ENCODE measurements at places on chromosomes 11 and 22.

DNA sequence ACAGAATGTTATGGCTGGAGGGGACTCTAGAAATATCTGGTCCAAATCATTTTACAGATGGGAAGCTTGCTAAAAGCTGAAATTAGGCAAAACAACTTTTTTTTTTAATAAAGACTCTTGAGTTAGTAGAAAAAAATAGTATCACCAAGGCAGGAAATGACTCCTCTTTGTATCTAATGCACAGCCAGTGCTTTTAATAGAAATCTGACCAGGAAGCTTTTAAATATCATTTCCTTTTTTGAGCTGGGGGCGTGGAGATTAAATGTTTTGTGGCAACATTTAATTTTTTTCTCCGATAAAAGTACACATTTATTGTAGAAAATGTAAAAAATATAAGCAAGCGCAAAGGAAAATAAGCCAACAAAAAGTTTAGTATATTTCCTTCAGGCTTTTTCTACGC lies 22.5 kb downstream of the TRAF6 start:
- no peak for DNase-seq

DNA sequence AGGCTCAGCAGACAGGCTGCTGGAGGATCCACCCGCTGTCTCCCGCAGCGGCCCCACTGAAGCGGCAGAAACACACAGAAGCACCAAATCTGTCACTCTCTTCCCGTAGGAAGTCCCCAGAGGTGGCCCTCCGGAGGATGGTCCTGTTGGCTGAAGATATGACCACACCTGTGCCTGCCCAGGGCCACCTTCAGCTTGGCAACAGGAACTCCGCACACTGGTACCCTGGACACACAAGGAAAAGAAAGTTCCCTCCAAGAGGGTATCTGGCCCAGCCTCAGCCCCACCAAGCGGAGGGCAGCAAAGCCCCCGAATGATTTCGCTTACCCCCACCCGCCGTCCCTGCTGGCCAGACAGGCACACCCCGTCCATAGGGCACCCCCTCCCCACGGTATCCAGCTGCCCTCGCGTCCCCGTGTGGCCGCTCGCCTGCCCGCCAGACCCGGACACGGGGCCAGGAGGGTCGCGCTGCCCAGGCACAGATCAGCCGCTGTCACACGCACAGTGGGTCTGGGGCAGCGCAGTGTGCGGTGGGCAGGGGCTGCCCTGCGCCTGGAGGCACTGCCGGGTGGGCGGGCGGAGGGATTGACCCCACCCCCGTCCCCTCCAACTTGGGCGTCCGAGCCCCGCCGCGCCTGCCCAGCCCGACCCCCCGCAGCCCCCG lies 7.0 kb downstream of the RASSF7 start:
- no peak for DNase-seq

DNA sequence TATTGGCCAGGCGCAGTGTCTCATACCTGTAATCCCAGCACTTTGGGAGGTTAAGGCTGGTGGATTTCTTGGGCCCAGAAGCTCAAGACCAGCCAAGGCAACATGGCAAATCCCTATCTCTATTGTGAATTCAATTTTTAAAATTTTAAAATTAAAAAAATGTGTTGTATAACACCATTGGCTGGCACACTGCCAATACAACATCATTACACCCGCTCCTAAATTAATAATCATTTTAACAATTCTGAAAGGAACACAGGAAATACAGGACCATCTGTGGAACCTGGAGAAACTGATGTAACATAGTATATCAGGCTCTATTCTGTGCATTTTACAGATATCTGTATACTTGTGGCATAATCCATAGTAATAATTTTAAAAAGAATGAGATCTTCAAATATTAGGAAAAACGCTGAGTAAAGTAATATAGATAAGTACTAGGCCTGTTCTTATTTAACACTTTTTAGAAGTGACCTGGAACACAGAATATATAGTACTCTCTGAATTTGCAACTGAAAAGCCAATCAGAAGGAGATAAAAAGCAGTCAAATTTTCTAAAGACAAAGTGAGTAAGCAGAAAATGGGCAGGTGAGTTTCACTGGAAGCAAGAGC lies 124.3 kb downstream of the APOL5 start:
- no peak for DNase-seq

DNA sequence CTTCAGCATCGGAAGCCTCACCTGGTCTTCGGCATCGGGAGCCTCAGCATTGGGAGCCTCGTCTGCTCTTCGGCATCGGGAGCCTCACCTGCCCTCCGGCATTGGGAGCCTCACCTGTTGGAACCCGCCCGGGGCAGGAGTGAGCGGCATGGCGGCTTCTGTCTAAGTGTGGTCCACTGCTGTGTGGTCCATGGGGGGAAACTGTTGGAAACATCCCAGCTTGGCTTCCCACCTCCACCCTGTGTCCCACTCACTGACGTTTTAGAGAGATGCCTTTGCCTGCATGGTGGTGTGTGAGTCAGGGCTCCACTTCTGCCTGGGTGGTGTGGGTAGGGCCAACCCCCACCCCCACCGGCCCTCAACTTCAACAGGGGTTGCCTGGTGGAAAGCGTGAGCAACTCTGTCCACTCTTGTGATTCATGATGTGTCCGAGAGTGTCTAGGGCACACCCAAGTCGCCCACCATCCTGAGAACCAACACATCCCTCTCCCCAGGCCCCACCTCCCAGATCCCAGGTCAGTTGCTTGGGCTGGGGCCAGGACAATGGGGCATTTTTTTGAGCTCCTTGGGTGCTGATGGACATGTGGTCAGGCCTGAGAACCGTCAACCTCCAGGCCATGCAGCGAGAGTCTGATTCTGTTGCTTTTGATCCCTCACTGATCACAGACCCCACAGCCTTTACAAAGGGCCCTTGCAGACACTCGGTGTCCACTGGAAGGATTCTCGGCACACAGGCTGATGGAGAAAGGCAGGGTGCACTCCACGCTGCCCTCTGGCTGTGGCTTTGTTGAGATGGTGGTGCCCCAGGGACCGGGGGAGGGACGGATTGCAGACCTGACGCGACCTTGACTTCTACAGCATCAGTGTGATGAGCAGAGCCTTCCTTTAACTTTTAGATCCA lies 406.7 kb downstream of the TBC1D22A start:
- no peak for DNase-seq

- DNase-seq, result no peak
Measured at GRCh38 chr22:36860438-36860820, 377 bp upstream of the NCF4 start.

DNA sequence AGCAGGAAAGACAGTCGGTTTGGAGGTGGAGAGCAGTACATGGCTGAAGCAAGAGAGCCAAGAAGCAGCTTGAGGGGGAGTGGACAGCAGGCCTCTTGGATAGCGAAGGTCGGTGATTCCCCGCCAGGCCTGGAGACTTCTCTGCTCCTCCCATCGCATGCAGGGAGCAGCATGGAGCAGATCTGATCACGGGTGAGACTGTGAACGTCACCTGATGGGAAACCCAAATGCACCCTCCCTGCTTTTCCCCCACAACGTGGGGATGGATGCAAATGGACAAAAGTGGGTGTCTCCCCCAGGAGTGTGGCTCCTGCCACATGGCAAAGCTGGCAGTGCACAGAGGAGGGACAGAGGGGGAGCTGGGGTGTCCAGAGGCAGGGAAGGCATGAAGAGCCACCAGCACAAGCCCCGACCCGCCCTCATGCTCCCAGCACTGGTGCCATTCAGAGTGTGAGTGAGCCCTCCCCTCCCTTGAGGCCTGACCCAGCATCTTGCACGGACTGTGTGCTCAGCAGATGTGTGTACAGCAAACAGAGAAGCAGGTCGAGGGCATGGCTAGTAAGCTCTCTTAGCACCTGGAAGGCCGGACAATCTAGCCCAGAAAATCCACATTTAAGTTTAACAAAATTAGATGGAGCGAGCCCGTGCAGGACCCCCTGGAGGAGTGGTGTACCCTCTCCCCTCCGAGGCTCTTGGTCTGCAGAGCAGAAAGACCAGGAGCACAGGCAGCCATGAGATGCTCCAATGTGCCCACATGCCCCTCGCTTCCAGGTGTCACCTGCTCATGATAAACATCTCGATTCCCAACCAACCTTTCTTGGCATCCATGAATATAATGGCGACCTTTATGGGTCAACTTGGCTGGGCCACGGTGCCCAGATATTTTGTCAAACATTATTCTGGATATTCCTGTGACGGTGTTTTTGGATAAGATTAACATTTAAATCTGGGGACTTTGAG lies 661.7 kb downstream of the TBC1D22A start:
- DNase-seq, result no peak

- no peak for DNase-seq
Measured at GRCh38 chr11:78213526-78214330, 25.0 kb downstream of the USP35 start.

GRCh38 chr11:69500285-69501120 lies 19.0 kb downstream of the LINC01488 start:
- DNase-seq, result no peak

GRCh38 chr11:36744375-36745168 lies 146.5 kb upstream of the RAG2 start:
- peak; percentile 34 for DNase-seq

GRCh38 chr11:61138935-61139334 lies 22.3 kb downstream of the VPS37C start:
- no peak for DNase-seq

DNA sequence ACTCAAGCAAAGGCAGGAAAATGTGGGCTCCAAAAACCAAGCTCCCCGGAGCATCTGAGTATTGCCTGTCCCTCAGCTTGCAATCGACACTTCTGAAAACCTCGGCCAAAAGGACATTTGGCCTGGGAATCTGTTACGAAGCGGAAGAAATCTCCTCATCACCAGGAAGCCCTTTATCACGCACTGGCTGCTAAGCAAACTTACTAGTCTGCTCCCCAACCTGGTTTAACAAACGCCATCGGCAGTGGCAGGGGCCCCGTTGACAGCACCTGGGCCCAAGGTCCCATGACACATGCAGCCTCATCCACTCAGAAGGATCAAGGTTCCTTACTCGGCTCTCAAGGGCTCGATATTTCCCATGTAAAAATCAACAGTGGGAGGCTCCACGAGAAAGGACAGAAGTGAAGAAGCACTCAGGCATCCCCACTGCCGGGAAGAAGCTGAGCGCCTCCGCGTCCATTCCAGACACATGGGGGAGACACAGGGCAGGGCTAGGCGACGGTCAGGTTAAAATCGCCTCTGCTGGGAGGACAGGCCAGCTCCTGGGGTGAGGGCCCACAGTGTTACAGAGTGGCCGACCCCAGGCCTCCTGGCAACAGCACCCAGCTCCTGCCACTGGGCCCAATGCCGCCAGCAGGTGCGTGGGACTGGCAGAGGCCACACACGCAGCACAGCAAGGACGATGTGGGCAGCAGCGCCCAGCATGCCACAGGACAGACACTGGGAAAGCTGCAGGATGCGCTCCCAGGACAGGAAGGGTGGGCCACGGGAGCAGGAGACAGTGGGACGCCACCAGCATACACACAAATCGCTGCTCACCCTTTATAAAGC lies 27.1 kb downstream of the BRD1 start:
- DNase-seq, result no peak

DNA sequence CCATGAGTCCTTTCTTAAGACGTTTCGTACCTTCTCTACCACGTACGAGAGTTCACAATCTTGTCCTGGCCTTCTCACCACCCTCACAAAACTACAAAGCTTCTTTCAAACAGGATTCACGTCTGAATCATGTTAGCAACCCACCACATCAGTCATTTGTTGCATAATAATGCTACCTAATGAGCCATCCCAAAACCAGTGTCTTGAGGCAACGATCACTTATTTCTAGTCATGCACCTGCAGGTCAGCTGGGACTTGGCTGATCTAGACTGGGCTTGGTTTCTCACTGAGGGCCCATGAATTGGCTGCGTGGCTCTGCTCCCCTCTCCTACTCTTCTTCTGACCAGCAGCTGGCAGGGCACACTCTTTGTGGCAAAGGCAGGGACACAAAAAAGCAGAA lies 28.3 kb downstream of the LARGE1 start:
- no peak for DNase-seq

- DNase-seq, result no peak
Measured at GRCh38 chr11:12449961-12450715, 72.8 kb downstream of the PARVA start.

DNA sequence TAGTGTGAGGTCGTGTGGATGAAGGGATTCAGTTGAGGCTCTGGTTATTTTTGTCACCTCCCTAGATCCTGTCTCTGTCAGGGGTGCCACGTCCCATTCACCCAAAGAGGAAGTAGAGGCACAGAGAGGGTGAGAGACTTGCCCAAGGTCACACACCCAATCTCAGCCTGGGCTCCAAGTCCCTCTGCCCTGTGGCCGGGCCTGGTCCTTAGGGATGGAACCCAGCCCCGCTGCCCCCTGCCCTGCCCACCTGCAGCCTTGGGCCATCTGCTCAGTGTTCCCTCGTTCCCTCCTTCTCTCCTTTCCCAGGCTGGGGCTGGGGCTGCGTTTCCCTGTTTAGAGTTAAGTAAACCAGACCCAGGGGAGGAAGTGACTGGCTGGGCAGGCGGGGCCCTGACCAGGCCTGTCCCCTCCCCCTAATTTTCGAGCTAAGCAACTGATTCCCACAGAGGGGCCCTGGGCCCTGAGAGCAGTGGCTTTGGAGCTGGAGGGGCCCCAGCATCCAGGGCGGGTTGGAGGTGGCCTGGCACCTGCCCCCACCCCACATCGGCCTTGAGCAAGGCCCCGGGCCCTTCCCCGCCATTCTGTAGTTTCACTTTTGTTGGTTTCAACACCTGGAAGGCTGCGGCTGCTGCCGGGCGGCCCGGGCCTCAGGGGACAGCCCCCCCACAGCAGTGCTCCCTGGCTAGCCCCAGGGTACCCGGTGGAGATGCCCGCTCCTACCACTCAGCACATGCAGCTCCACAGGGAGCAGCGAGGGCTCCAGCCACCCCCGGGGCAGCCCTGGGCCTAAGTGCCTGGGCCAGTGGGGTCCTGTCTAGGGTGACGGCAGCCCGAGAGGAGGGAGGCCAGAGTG lies 1.5 kb downstream of the TCIRG1 start:
- DNase-seq, result peak; percentile 85

GRCh38 chr11:93213622-93214021 lies 15.8 kb upstream of the SLC36A4 start:
- no peak for DNase-seq

- DNase-seq, result no peak
Measured at GRCh38 chr11:30566482-30566881, 19.7 kb downstream of the MPPED2 start.

GRCh38 chr22:44456661-44457412 lies 41.2 kb downstream of the RTL6 start:
- DNase-seq, result no peak

DNA sequence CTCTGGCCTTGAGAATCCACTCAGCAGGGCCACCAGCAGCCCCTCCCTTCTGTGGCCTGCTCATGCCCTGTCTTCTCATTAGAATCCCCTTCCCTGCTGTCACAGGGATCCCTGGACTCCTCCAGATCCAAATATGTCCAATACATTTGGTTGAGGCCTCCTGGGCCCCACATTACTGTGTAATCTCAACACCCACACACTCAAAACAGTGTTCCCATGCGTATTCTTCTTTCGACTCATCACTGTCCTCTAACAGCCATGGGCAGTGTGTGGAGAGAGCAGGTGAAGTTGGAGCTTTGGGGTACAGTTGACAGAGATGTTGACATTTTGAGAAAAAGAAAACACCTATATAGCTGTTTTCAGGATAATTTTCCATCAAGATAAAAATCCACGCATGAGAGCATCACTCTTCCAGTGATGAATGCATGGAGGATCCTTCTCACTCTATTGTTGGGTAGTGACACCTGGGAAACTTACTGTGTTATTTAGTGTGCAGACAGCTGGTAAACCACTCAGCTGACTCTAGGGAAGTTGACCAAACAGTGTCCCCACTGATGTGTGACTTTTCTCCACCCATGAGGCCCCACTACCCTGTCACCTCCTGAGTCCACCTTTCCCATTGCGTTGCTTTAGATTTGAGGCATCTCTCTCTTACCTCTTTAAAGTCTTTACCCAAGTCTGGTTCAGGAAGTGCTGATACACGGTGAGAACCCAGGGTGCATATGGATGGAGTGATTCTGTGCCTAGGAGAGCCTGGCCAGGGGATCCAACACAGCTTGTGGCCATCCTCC lies 28.7 kb upstream of the VPREB1 start:
- DNase-seq, result no peak

- DNase-seq, result no peak
Measured at GRCh38 chr11:10139656-10140055, 154.4 kb downstream of the SBF2 start.

All from GM10248 (cell line).